ENCODE measurements at places on chromosomes 7 and 10.

- DNase-seq: no peak
Observed at GRCh38 chr10:95388109-95388471, 97.3 kb upstream of the PDLIM1 start.

DNA sequence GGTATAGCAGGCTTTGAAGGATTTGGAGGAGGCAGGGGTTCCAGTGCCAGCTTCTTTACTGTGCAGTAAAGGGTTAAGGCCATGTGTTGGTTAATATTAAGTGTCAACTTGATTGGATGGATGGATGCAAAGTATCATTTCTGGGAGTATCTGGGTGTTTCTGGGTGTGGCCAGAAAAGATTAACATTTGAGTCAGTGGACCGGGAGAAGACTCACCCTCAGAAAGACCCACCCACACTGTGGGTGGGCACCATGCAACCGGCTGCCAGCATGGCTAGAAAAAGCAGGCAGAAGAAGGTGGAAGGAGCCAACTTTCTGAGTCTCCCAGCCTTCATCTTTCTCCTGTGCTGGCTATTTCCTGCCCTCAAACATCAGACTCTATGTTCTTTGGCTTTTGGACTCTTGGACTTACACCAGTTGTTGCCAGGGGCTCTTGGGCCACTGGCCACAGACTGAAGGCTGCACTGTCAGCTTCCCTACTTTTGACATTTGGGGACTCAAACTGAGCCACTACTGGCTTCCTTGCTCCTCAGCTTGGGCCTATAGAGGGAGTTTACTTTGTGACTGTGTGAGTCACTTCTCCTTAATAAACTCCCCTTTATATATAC is 6.8 kb upstream of the TRUB1 start:
- DNase-seq: no peak

- DNase-seq: no peak
Observed at GRCh38 chr7:151795168-151795811, 81.6 kb downstream of the PRKAG2 start.

- no peak for DNase-seq
Observed at GRCh38 chr10:67839951-67840350, 2.0 kb upstream of the DNAJC12 start.

- DNase-seq: no peak
Observed at GRCh38 chr7:2904202-2904601, 60.1 kb upstream of the GNA12 start.

- no peak for DNase-seq
Observed at GRCh38 chr10:116253716-116254115, 19.3 kb downstream of the GFRA1 start.

DNA sequence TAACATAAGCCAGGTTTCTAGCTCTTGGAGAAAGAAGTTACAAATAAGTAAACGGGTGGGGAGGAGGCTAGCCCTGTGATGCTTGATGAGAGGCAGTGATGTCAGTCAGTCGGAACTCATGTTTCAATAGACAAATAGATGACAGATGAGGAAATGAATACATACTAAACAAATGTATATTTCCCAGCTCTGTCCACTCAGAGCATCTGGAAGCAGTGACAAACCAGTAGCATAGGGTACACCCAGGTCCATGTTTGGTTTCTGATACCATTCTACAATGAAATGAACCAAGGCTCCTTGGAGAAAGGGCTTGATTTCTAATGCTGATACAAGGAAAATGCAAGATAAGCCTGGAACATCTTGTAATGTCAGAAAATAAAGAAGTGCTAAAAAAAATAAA is 30.6 kb downstream of the PODXL start:
- DNase-seq: no peak
